GM12864 (cell line): ENCODE measurements at places on chromosomes 12 and 14.

GRCh38 chr12:77734214-77734883, 96.3 kb upstream of the NAV3 start:
- DNase-seq: no peak

GRCh38 chr14:24993631-24994030, 56.3 kb downstream of the STXBP6 start:
- no peak for DNase-seq

DNA sequence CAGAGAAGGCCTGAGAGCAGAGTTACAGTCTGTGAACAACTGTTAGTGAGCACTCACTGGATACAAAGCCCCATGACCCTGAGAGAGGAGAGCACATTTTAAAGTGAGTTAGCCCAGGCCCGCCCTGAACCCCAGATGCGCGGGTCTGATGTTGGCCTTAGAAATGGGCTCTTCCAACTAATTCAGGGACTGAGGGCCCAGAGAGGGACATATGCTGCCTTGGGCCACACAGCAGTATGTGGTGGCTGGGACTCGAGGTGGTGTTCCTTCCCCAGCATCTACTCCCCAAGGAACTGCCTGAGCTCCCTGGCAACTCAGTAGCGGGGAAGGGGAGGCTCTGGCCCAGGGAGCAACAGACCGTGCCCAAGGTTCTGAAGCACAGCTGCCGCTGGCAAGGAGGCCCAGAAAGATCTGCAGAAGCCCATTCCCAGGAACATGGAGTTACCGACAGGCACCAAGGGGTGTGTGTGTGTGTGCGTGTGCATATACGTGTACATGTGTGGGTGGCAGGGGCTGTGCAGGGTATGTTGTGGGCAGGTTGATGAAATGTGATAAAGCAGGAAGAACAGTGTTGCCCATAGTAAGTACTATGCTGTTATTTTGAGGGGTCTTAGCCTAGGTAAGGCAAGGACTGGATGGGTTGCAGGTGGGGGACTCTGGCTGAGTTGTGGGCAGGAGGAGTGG, 40.5 kb downstream of the KRT80 start:
- DNase-seq: no peak

- no peak for DNase-seq
Measured at GRCh38 chr12:77720258-77720657, 110.4 kb upstream of the NAV3 start.

GRCh38 chr12:27970401-27971120, 2.0 kb downstream of the PTHLH start:
- no peak for DNase-seq

- DNase-seq: no peak
Measured at GRCh38 chr14:52876806-52877205, 74.0 kb downstream of the FERMT2 start.

DNA sequence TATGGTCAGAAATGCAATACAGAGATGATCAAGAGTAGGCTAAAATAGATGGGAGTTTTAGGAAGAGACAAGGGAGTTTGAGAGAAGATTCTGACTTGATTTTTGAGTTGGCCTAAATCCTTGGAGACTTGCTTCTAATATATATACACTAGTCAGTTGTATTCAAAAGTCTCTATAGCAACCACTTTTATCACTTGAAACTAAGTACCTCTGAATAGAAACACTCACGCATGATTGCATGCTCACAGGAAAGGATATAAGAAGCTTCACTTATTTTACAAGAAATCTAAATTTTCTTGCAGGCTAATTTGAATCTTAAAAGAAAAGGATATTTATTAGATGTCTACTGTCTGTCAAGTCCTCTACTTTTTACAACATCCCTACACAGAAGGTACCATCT, 316.8 kb downstream of the SNAPC1 start:
- no peak for DNase-seq

DNA sequence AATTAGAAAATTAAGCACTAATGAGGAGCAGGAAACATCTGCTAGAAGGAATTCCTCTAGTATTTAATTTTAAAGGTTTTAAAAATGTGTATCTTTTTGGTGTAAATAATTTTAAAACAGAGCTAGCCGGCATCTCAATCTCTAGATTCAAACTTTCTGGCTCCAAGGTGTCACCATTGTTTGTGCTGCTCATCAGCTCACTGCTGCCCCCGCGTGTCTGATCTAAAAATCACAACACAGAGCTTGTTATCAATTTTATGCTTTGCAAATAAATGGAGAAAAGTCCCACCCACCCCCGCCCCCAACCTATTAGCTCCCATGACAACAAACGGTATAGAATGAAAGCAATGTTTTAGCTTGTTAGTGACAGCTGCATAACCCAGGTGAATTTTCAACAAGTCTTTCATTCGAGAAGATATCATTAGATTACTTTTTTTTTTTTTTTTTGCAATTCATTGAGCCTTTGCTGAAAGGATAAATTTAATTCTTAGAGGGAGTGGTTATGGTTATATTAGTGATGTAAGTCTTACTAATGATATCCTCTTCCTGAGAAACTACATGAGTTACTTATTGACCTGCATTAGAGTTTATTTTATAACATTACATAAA, 11.3 kb upstream of the ABHD12B start:
- peak; percentile 55 for DNase-seq

DNA sequence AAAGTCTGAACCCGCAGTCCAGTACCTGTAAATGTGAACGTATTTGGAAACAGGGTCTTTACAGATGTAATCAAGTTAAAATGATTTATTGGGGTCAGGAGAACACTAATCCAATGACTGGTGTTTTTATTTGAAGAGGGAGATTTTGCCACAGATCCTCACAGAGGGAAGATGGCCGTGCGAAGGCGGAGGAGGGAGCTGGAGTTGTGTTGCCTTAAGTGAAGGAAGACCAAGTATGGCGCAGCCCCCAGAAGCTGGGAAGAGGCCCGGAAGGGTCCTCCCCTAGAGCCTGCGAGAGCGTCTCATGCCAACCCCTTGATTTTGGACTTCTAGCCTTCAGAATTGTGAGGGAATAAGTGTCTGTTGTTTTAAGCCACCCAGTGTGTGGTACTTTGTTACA, 102.8 kb upstream of the NUDT4 start:
- no peak for DNase-seq

- DNase-seq: no peak
Measured at GRCh38 chr12:46743456-46743855, 82.3 kb downstream of the SLC38A4 start.

DNA sequence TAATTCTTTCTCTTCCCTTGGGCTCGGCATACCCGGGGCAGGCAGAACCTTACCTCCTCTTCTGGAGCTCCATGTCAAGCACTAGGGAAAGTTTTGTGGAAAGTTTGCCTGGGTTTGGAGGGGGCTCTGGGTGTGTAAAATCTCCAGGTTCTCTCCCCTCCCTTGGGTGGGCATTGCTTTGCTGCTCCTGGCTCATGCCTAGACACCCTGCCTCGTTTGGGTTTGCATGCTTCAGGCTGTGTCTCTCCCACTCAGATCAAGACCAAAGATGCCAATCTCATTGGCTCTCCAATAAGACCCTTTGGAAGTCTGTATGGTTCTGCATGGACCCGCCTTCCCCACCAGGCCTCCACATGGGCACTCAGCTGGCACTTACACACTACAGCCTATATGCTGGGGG, 6.2 kb upstream of the KRT2 start:
- DNase-seq: no peak
